ENCODE measurements at places on chromosomes 5 and 9.

- DNase-seq = no peak
Measured at GRCh38 chr5:135458356-135458755, 6.2 kb upstream of the TIFAB start.

GRCh38 chr5:123819386-123819785 lies 307.4 kb downstream of the CSNK1G3 start:
- no peak for DNase-seq

- DNase-seq = no peak
Measured at GRCh38 chr5:171226096-171226754, 82.8 kb upstream of the TLX3 start.

- DNase-seq = peak; percentile 48
Measured at GRCh38 chr5:88826646-88827585, 56.1 kb downstream of the MEF2C start.

DNA sequence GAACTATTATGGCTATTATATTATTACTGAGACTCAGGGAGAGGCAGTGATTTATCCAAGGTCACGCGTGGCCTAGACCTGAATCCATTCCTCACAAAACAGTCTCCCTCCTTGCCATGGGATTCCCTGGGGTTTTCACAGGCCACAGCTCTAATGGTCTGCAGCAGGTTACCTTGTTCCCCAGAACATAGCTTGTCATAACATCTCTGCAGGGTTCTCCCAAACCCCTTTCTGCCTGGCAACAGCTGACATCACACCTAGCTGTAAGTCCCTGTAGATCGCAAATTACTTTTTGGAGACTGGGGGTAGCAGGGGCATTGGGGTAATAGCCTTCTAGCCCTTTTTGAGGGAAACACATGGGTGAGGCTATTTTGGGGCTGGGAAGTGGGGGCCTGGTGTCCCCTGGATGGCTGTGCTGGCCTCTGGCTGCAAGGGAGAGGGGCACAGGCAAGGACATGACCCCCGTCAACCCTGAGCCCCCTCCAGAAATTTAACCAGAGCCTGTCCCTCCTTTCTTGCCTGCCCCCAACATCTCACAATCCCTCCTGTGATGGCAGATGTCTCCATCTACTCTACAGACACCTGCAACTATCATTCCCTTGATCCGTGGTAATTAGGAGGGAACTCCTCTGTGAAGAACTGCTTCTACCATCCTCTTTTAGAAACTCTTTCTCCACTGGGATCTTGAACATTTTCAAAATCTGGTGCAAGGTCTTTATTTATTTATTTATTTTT lies 1.3 kb downstream of the CD74 start:
- no peak for DNase-seq
